ENCODE measurements at places on chromosomes 4 and X. TPM values are rescaled to one million over a fixed set of nuclear protein-coding genes. Genes with fewer than 3 reads are reported as not detected.

Gene MAGEA12
- total RNA-seq = not detected

Gene PNPLA4
- total RNA-seq = 27.8 TPM

Gene RHOXF2
- not detected for total RNA-seq

Gene ZNF518B
- total RNA-seq = 30.7 TPM

Gene TMPRSS11F
- total RNA-seq = not detected

Gene MCF2
- not detected for total RNA-seq

Gene ALB
- total RNA-seq = not detected

Gene WNK3
- total RNA-seq = 0.18 TPM

Gene CENPE
- total RNA-seq = 14.4 TPM

Gene PDE5A
- total RNA-seq = 45.8 TPM

Gene ADRA2C
- 71.2 TPM for total RNA-seq

Gene GLRA3
- total RNA-seq = not detected

Gene PDCL2
- total RNA-seq = not detected

Gene PAGE2
- total RNA-seq = not detected

Gene PRKX
- total RNA-seq = 17.5 TPM

Gene FTSJ1
- total RNA-seq = 119 TPM

Gene HPSE
- total RNA-seq = under 0.01 TPM

Gene GAGE12H
- total RNA-seq = not detected

Gene NWD2
- total RNA-seq = not detected

Gene NPY5R
- not detected for total RNA-seq

Gene CTAG2
- not detected for total RNA-seq

Gene TSPAN7
- not detected for total RNA-seq

Gene MSX1
- 5.8 TPM for total RNA-seq

Gene RGS12
- 8.2 TPM for total RNA-seq

Gene CENPVL1
- not detected for total RNA-seq

Gene ALG13
- 45.0 TPM for total RNA-seq

Gene MAOA
- total RNA-seq = 47.3 TPM
